Vagina (tissue), 2 donors: ENCODE measurements at places on chromosomes 13 and 19. TPM values are rescaled to one million over a fixed set of nuclear protein-coding genes. Genes with fewer than 3 reads are reported as not detected.

SLITRK6 gene
- 0.74 TPM for total RNA-seq

RNF17 gene
- not detected for total RNA-seq

GPR12 gene
- total RNA-seq: not detected

CRLF1 gene
- 15.2 TPM for total RNA-seq

MISP3 gene
- 2.7 TPM for total RNA-seq

FBXW9 gene
- total RNA-seq: 5.6 TPM

MYO1F gene
- total RNA-seq: 20.4 TPM

IGSF23 gene
- total RNA-seq: not detected

- peak overlapping the region; percentile 1 for H3K4me3 ChIP-seq
- peaks cover 11% of the 10 kb centered on the region for H3K27me3 ChIP-seq
- H3K27ac ChIP-seq: no peak overlapping the region
- peaks cover 30% of the 10 kb centered on the region for H3K4me1 ChIP-seq
- no peaks in the 10 kb centered on the region for H3K36me3 ChIP-seq
- DNase-seq: peak; percentile 76
Measured at GRCh38 chr13:94707400-94708021, 4.8 kb downstream of the SOX21 start.

DNA sequence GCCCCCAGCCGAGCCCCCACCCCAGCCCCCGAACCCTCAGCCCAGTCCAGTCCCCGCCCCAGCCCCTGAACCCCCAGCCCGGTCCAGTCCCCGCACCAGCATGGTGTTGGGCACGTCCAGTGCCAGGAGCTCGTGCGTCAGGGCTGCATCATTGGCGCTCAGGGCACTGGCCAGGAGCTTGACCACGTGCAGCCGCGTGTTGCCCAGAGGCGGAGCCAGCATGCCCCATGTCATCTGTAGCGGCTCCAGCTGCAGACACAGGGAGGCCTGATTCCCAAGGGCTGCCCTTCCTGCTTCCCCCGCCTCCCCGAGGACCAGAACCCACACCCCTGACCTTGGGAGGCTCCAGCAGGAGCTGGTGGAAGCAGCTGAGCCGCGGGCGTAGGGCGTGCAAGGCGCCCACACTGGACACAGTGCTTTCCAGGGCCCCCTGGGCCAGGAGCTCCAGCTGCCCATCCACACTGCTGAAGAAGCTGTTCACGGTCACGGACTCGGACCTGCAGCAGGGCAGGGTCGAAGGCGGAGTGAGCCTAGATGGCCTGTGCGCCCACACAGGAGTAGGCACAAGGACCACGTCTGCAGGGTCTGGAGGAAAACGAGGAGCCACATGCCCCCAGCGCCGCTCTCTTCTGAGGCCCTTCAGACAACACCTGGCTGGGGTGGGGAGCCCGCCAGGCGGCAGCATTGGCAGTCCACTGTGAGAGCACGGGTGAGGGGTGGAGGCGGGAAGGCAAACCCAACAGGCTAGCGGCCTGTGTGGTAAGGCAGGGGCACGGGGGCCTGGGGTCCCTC, 12.8 kb upstream of the TMEM86B start:
- H3K27me3 ChIP-seq: no peaks in the 10 kb centered on the region
- H3K4me1 ChIP-seq: no peaks in the 10 kb centered on the region
- no peak overlapping the region for H3K4me3 ChIP-seq
- DNase-seq: no peak
- H3K27ac ChIP-seq: no peak overlapping the region
- H3K36me3 ChIP-seq: peaks cover 92% of the 10 kb centered on the region

DNA sequence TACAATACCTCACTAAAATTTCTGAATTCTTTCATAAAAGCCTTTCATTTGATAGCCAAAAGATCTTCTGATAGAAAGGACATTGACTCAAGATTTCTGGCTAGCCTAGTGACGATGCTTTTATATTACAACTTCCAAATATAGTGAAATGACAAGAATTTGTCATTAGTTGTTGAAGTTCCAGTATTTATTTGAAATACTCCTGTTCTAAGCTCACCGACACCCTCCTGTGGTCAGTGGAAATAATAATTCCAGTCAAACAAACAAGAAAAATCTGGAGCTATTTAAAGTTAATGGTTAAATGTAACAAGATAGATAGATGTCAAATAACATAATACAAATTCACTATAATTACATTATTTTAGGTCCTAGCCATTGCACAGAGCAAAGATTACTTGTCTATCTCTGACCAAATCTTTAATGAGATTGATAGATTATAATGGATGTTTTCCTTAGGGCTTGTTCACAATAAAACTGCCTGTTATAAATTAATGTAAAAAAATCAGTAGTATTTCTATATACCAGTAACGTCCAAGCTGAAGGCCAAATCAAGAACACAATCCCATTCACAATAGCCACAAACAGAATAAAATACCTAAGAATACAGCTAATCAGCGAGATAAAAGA, 195.5 kb downstream of the RGCC start:
- H3K4me3 ChIP-seq: no peak overlapping the region
- no peaks in the 10 kb centered on the region for H3K36me3 ChIP-seq
- peaks cover 11% of the 10 kb centered on the region for H3K4me1 ChIP-seq
- no peak for DNase-seq
- H3K27me3 ChIP-seq: no peaks in the 10 kb centered on the region

GRCh38 chr13:58081301-58081820, 449.8 kb downstream of the PCDH17 start:
- no peak overlapping the region for H3K4me3 ChIP-seq
- no peak overlapping the region for H3K27ac ChIP-seq

DNA sequence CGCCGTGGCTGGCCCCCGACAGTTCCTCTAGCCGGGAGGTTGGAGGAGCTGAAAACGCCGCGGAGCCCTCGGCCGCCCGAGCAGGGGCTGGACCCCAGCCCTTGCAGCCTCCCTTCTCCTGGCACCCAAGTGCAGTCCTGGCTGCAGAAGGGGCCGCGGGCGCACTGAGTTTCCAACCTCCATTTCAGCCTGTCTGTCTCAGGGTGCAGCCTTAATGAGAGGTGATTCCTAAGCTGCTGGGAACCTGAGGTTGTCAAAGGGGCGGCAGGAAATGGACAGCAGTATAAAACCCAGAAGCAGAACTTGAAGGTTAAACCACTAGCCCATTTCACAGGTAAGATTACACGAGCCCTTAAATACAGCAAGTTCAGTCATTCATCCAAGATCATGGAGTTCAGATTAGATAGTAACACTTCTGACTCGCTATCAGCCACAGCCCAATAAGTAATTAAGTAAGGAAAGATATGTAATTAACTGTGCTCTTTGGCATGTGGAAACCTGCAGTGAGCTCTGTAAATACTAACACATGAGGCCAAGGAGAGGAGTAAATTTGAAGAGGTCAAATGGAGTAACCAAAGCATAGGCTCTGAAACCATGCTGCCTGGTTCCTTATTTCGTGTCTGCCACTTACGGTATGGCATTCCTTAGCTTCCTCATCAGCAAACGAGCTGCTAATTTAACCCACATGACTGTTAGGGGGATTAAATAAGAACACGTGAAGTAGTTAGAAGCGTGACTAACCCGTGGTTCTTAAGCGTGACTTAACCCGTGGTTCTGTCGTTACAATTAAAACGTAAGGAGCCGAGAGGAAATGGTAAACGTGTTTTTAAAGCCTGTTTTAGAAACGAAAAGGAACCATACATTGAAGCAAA, 686 bp downstream of the SETDB2 start:
- H3K36me3 ChIP-seq: no peaks in the 10 kb centered on the region
- peak overlapping the region; percentile 98 for H3K27ac ChIP-seq
- H3K4me1 ChIP-seq: peaks cover 37% of the 10 kb centered on the region
- peak overlapping the region; percentile 62 for H3K4me3 ChIP-seq
- no peaks in the 10 kb centered on the region for H3K27me3 ChIP-seq
